Esophagus muscularis mucosa (tissue), 4 donors: ENCODE measurements at places on chromosomes 11 and 22. TPM values are rescaled to one million over a fixed set of nuclear protein-coding genes. Genes with fewer than 3 reads are reported as not detected.

- no peak for DNase-seq
These were observed 43.5 kb downstream of the MN1 start for GRCh38 chr22:27757928-27758525.

DNA sequence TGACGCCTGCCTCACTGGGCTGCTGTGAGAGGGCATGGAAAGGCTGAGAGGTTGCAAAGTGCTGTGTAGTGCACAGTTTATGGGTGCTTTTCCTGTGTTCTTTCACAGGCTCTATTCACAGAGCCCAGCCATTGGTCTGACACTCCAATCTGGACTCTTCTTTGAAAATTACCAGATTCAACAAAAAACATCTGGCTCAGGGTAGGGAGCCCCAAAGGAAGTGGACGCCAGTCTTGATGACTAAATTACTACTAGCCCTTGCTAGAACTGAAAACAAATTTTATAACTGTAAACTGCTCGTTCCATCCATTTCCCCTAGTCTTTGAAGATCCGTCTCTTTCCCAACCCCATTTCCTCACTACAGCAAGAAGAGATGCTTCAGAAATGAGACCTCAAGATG, 178.6 kb downstream of the TENM4 start:
- no peak for DNase-seq

- no peak for DNase-seq
These were observed 35.4 kb downstream of the OSBPL5 start for GRCh38 chr11:3129591-3130268.

- DNase-seq = no peak
These were observed 301.8 kb upstream of the RAG2 start for GRCh38 chr11:36899800-36900199.

NCF4 gene
- 11.3 TPM for total RNA-seq

- DNase-seq = peak; percentile 92
These were observed 403 bp upstream of the SBF2 start for GRCh38 chr11:10294290-10294953.

GRCh38 chr11:130817330-130817944, 98.8 kb downstream of the SNX19 start:
- DNase-seq = peak; percentile 68

DNA sequence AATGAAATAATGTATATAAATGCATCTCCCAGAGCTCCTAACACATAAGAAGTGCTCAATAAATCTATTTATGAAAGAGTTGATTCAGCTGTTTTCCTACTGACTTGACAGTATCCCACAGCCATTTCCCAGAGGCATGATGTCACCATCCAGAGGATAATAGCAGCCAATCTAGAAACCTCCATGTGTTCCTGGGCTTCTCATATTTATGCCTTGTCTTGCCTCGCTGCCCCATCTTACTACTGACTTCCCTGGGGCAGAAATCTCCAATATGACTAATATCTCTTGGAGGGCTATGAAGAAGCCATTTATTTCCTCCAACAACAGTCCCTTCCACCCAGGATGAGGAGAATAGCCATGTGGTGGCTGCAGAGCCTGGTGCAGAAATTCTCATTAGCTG, 115.4 kb upstream of the NAV2 start:
- no peak for DNase-seq

DNA sequence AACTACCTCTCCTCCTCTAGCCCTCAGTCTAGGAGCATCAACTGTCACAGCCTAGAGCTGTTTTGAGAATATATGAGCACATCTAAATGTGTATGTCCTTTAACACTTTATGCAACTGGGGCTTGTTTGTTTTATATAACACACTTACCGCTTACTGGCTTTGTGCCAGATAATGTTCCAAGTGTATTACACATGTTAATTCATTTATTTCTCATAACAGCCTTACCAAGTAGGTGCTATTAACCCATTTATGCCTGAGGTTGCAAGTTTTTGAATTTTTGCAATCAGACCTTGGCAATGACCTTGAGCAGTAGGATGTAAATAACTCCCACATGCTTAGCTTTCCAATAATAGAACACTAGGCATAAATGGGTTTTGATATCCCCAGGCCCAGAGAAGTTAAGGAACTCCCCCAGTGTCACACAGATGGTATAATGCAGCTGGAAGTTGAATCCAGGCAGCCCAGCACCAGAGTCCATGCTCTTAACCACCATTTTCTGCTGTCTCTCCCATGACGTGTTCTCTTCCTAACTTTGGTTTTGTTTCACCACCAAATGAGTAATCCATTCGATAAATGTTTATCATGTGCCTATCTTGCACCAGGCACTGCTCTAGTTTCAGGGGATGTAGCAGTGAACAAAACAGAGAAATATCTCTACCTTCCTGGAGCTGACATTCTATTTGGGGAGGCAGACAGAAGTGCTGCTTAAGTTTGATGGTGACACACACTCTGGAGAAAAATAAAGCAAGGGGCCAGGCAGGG, 23.1 kb downstream of the PRDM11 start:
- no peak for DNase-seq

GRCh38 chr22:37806409-37807333, 1.1 kb upstream of the GCAT start:
- DNase-seq = no peak

SCN3B gene
- 0.42 TPM for total RNA-seq

DNA sequence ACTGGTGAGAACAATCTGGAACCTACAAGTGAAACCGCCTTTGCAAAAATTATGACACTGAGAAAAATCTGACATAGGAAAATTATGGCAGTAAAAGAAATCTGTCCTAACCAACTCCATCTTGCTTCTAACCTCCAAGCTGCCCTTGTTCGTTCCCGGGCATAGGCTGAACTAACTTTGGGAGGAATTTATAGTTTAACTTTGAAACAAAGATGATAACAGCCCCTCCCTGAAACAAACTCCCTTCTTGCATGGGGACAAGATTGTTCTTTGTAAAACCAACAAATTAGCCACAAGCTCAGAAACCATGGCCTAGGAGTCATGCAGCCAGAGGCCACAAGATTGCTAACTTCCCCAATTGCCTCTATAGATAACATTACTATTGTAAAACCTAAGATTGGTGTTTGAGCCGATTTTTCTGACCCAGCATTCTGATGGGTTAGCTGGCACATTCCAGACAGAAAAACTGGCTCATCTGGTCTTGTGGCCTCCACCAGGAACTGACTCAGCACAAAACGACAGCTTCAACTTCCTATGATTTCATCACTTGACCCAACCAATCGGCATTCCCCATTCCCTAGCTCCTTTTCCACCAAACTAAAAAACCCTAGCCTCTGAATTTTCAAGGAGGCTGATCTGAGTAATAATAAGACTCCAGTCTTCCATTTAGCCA, 3.6 kb upstream of the CCDC81 start:
- no peak for DNase-seq

GRCh38 chr11:77063407-77063806, 3.4 kb upstream of the CAPN5 start:
- DNase-seq = no peak

SNX19 gene
- total RNA-seq = 118 TPM

DNA sequence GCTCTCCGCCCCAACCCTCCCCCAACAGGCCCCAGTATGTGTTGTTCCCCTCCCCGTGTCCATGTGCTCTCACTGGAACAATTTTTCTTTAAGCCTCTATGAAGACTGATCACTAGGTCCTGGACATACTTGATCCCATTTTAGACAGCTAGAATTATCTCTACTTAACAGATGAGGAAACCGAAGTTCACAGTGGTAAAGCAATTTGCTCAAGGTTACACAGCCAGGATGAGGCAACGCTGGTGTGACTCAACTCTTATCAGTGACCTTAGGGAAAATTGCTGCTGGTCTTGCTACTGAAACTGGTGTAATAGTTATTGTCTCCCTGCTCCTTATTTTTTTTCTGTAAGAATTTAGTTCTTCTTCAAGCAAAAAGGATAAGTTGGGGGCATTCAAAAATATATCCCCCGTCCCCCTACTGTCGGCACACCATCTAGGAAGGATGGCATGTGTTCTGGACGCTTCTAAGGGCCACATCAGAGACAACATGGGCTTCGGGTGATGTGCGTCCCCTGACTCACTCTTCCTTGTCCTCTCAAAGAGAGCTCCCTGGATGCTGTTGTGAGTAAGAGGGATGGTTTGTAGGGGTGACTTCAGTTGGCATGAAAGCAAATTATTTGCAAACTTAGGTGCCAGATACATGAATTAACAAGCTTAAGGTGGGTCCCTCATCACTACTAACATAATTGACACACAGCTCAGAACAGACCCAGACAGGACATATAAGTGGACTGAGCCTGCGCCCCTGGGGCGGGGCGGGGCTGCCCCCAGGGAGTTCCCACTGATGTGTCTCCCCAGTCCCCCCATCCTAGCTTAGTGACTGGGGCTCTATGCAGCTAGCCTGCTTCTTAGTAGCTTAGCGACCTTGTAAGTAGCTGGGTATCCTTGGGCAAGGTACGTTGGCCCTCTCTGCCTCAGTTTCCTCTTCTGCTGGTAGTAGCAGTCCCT, 23.6 kb upstream of the ALX4 start:
- DNase-seq = no peak

DNA sequence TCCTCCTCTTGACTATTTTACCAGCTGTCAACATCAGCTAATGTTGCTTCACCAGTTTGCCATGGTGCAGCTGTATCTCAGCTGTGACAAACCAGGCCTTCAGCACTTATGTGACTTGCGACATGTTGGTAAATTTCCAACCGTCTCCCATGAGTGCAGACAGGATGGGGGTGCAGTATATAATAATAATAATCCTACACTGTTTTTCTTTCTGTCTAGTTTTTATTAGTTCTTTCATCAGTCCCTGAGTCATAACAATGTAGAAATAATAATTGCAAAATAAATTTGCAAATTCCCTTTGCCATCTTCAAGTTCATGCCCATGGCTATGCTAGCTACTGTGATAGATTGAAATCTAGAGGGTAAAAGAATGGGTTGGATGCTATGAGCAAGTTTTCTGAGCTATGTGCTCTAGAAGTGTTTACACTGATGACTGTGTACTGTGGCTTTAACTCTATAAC, 4.9 kb downstream of the MMP13 start:
- no peak for DNase-seq

CSTF3 gene
- total RNA-seq = 12.5 TPM

GRCh38 chr11:59222464-59223060, 9.8 kb upstream of the MPEG1 start:
- DNase-seq = no peak

DNA sequence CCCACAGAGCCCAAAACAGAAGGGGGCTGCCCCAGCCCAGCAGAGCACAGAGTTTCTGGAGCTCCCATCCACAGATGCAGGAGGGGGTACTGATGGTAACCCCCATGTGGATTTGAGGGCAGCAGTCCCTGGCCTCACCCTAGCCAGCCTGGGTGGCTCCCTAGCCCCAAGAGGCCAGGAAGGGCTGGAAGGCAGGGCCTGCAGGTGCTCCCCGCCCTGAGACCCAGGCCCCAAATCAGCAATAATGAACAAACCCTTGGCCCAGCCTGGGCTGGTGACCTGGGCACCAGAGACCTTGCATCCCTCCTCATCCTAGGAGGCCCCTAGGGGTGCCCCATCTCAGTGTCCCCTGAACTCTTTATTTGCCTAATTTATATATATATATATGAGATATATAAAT, 61.6 kb downstream of the MORC2 start:
- peak; percentile 80 for DNase-seq

DNA sequence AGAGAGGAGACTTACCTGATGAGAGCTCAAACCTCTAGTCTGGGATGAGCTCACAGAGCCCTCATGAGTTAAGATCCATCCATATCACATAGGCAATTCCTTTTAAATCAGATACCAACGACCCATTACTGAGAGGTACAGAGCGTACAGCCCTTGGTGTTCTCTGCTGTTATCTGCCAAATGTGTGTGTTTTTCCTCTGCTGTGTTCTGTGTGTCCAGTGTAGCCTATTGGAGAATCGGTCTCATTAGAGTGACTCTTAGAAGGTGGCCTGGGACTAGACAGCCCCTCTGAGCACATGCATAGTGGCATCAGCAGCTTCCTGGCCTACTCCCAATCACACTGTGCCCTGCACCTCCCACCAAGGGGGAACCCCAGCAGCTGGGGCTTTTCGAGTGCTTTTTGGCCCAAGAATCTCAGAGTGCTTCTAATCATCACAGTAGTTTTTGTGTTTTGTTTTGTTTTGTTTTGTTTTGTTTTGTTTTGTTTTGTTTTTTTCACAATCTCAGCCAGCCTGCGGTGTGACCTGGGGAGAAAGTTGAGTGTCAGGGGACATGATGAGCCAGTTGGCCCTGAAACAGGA, 25.4 kb downstream of the TP53AIP1 start:
- DNase-seq = no peak

OR51I1 gene
- not detected for total RNA-seq

PATZ1 gene
- total RNA-seq = 12.9 TPM

DNA sequence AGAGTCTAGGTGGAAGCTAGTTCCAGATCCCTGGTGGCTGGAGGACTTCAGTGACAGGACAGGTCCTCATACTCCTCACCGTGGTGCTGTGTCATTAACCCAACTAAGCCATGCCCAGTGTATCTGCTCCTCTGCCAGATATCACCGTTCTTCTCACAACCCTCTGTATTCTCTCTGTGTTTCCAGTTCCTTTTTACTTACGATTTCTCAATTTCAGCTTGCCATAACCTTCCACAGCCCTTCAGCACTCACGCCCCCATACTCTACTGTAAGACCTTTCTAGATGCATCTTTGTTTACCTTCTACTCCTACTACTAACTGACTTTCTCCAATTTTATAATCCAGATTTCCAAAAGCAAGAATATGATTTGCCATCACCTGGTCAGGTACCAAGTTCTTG, 26.1 kb upstream of the RIC3 start:
- DNase-seq = no peak

- no peak for DNase-seq
These were observed 924.7 kb downstream of the OPCML start for GRCh38 chr11:132607575-132607974.

- no peak for DNase-seq
These were observed 73.4 kb upstream of the TEAD1 start for GRCh38 chr11:12600829-12601228.

GRCh38 chr11:61516675-61517572, 8.4 kb downstream of the LRRC10B start:
- DNase-seq = no peak

DNA sequence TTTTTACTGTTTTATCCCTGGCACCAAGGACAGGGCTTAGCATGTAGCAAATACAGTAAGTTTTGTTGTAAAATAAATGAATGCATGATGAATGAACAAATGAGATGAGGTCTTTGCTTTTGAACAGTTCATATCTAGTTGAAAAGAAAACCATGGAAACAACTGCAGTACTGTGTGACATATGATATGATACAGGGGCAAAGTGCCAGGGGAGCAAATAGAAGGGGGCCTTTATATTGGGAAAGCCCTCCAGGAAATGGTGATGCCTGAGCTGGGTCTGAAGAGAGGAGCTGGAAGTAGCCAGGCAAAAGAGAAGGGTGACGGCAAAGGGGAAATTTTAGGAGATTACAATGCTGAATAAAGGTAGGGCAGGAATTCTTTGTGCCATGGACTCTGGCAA, 63.8 kb upstream of the UCP3 start:
- DNase-seq = no peak

SYCE3 gene
- not detected for total RNA-seq
